ENCODE measurements at places on chromosomes 3 and 15.

- no peak for DNase-seq
Observed at GRCh38 chr15:94666553-94666952, 435.2 kb downstream of the MCTP2 start.

- DNase-seq = no peak
Observed at GRCh38 chr3:96700322-96701315, 113.8 kb upstream of the EPHA6 start.

- no peak for DNase-seq
Observed at GRCh38 chr3:35739964-35740527, 100.7 kb downstream of the ARPP21 start.

DNA sequence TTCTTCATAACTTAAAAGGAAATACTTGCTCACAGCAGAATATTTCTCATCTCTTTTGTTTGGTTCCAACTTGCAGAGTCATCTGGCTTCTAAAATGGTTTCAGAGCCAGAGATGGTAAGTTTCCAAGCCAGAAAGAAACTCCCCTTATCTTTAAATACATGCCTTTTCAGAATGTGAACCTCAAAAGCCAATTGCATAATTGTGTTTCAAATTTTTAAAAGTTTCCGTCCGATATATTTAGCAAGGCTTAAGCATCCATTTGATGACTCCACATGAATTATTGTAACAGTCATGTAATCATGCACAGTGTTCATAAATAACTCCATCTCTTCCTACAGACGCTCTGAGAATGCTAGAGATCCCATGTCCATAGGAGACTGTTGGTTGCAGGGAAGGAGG, 40.6 kb upstream of the C3orf80 start:
- no peak for DNase-seq

GRCh38 chr15:52295421-52296001, at the start of gene MYO5C:
Gene MYO5C, minus strand, starts transcription at chr15:52295804. Its CDS starts 168 bp downstream, at chr15:52295636.
- DNase-seq = no peak

DNA sequence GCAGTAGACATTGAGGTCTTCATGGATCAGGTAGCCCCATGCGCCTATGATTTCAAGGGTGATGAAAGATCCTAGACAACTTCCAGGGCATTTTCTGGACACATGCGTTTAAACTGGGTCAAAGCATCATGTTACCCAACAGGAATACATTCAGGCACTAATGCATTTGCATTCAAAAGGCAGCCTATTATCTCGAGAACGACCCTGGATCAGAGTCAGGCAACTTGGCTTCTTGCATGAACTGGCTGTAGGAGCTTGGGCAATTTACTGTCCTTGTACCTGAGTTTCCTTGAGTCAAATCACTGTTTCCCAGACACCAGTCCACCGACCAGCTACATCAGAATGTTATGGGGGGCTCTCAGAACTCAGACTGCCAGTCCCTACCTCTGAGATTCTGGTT, 51.5 kb upstream of the CHST2 start:
- no peak for DNase-seq

DNA sequence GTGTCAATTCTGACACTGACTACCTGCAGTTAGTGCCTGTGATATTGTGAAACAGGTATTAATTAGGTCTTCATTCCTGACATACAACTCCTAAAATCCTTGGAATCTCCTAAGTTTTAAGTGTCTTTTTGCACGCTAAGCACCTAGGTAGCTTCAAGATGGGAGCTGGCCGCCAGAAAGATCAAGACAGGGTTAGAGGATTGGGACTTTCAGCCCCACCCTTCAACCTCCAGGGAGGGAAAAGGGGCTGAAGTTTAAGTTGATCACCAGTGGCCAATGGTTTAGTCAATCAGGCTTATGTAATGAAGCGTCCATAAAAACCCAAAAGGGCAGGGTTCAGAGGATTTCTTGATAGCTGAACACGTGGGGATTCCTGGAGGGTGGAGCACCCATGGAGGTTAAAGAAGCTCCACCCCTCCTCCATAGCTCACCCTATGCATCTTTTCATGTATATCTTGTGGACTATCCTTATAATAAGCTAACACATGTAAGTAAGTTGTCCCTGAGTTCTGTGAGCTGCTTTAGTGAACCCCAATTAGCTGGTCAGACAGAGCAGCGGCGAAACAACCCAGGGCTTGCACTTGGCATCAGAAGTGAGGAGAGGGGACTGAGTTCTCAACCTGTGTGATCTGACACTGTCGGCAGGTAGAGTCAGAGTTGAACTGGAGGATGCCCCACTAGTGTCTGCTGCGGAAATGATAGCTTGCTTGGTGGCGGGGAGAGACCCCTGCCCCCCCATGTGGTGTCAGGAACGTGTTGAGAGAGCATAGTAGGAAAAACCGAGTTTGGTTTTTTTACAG, 12.8 kb upstream of the SRP14 start:
- no peak for DNase-seq

DNA sequence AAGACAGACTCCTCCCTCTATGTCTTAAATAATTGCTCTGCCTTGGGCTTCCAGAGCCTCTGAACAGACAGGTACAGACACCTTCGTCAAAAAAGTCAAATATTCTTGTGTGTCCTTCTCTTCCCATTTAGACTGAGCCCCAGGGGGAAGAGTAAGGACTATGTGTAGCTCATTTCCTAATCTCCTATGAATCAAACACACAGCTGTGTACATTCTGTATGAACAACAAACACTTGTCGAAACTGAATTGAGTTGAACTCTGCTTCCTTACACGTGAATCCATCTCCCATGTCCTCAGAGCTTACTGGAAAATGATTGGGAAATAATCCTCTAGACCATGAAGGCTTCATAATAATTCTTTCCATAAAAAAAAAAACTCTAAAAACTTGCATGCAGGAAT, 80.8 kb downstream of the MOBP start:
- DNase-seq = no peak

GRCh38 chr15:58604455-58604923, 145.0 kb downstream of the ADAM10 start:
- DNase-seq = no peak

DNA sequence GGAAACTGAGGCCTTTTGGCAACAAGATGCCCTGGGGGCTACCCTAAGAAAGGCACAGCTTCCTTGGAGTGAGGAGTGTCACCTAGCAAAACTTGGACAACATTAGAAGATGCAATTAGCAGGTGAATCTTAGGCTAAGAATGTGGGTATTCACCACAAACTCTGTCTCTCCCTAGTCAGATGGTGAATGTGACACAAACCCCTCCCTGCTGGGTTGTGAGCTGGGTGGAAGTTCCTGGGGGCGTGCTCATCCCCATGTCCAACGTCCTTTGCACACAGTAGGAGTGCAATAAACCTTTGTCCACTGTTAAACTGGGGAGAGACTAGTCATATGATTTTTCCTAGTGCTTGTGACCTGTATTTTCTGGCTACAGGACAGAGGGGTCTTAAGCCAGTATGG, 67.1 kb upstream of the SH3GL3 start:
- no peak for DNase-seq

- no peak for DNase-seq
Observed at GRCh38 chr3:100988080-100988479, 5.1 kb downstream of the ABI3BP start.

GRCh38 chr3:142492184-142492583, 44.3 kb upstream of the XRN1 start:
- DNase-seq = no peak

DNA sequence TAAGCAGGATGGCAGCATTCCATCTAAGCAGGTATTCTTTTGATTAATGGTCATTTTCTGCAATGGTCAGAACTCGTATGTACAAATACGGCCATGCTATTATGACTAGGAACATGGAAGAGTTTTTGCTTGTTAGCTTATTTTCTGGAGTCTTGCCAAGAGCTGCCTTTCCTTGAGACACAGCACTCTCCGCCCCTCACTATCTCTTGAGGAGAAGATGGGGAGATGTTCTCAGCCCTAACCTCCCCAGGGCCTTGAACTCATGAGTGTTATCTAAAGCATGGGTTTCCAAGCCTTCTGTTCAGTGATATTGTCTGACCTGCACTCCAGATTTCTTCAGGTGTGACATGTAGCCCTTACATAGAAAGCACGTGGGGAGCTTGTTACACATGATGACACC, 65.9 kb upstream of the ACTC1 start:
- DNase-seq = no peak

DNA sequence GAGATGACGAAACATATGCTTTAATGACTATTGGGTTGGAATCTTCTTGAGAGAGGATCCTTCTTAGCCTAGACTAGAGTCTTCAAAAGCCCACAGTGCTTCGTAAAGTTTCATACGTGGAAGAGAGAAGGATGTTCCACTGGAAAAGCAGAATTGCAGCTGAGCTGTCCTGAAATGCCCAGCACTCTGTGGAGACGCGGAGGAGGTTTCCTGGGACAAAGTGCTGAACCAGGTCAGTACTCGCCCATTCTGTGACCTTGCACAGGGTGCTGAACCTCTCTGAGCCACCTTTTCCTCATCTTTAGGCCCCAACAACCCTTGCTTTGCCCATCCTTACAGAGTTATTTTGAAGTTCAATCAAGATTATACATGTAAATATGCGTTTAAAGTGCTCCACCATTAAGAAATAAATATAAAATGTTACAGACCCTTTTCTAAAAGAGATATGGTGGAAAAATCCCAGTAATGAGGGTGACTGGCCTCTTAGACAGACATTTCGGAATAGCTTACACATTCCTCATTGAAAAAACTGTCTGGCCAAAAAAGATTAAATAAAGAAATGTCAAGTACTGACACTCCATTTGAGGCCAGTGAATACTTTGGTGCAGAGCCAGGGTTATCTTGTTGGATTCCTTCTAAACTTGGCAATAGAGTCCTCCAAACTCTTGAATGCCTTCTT, 4.2 kb upstream of the MAGEF1 start:
- DNase-seq = no peak

DNA sequence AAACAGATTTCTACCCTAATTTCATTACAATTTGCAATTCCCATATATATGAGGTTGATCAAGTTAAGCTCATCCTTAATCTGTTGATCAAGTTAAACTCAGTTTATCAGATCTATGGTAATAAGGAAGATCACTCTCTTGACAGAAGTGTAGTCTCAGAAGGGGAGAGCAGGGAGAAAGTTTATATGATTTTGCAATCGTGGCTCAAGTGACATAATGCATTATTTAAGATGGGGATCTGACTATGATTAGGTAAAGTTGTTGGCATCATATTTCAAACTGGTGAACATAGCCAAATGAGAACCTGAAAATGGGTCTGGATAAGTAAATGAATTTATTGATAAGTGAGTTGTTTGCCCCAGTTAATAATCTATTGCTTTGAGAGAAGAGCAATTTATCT, 995.3 kb downstream of the OTOL1 start:
- DNase-seq = no peak

GRCh38 chr3:66819993-66820501, 178.1 kb upstream of the KBTBD8 start:
- DNase-seq = no peak

- DNase-seq = no peak
Observed at GRCh38 chr15:90035840-90036230, 34.7 kb downstream of the ZNF710 start.

DNA sequence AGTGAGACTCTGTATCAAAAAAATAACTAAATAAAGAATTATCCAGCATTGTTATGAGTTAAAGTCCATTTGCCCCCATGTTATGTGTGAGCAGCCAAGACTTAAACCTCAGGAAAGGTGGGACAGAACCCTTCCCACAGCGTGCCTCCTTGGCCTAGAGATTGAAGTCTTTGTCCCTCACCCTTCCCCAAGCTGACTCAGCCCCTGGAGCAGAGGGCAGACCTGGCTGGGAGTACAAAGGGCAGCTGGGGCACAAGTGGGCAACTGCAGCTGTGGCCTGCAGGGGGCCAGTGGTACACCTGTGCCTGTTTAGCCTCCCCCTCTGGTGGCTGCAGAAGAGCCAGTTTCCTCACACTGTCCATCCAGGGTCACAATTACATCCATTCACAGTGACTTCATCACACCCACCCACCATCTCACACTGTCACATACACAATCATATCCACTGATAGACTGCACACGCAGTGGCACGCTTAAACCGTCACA, 940 bp upstream of the ACY1 start:
- DNase-seq = no peak

DNA sequence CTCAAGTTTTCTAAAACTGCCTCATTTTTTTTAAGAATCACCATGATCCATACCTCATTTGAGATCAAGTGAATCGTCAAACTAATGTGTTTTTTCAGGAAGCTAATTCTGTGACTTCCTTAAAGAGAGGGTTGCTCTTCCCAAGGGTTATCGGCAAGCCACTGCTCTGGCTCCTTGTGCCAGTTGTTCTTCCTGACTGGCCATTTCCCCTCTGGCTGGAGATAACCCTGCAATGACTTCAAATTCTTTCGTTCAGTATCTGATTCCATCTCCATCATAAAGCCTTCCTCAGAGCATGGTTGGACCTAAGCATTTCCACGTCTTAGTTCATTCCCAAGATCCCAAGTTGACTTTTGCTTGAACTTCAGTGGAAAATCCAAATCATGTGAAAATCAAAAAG, 167.1 kb downstream of the MECOM start:
- DNase-seq = no peak

DNA sequence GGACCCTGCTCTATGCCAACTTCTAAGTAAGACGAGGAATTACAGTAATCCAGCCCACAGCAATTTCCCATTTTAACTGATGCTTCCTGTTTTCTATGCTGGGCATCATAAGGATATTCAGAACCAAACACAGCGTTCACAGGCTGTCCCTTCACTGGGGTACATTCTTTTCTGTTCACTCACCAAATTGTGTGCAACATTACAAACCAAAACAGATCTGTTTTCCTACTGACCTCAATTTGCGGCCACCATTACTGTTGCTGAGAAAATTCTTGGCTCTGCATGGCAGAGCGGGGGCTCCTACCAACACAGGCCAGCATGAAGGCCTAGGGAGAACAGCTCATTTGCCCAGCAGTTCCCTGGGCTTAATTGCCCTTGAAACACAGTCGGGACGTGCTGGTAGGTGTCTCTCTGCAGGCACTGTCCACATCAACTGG, 76.5 kb downstream of the MYO1E start:
- DNase-seq = no peak

DNA sequence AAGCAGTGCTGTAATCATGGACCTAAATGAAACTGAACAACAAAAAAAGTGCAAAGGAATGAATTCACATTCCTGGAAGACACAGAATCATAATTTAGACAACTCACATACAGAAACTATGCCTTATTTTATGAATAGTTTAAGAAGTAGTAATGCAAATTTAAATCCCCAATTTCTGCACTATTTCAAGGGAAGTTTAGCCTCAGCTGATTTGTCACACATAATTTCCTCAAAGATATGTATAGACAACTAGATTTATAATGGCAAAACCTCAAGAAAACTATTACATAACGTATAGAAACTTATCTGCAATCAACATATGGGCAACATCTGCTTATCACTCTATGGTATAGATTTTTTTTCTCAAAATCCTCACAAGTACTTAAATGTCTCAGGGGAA, 7.8 kb upstream of the PTX3 start:
- DNase-seq = no peak

GRCh38 chr3:188712248-188712924, 459.4 kb upstream of the TPRG1 start:
- no peak for DNase-seq

GRCh38 chr15:82851981-82852511, 42.6 kb downstream of the WHAMM start:
- no peak for DNase-seq

GRCh38 chr3:129065720-129066073, 5.1 kb downstream of the GP9 start:
- no peak for DNase-seq
